ENCODE measurements at places on chromosomes 4 and X.

GRCh38 chr4:88621763-88622327 is 29.6 kb downstream of the HERC3 start:
- DNase-seq, result no peak

GRCh38 chr4:91826186-91826585 is 477.6 kb upstream of the GRID2 start:
- DNase-seq, result no peak

DNA sequence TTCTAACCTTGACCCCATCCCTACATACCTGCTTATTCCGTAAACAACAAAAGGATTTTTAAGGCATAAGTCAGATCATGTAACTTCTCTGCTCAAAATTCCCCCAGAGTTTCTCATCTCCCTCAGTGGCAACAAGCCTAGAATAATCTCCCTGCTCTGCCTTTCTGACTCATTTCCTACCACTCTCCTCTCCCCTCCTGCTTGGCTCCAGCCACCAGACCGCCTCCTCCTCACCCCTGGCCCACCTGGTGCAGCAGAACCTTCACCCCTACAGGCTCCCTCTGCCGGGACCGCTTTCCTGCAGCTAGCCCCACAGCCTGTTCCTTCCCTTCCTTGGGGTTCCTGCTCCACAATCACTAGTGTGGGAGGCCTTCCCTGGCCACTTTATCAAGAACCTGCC is 32.1 kb downstream of the TSPAN5 start:
- DNase-seq, result no peak

- no peak for DNase-seq
These were observed 192.7 kb upstream of the STS start for GRCh38 chrX:6954836-6955235.

DNA sequence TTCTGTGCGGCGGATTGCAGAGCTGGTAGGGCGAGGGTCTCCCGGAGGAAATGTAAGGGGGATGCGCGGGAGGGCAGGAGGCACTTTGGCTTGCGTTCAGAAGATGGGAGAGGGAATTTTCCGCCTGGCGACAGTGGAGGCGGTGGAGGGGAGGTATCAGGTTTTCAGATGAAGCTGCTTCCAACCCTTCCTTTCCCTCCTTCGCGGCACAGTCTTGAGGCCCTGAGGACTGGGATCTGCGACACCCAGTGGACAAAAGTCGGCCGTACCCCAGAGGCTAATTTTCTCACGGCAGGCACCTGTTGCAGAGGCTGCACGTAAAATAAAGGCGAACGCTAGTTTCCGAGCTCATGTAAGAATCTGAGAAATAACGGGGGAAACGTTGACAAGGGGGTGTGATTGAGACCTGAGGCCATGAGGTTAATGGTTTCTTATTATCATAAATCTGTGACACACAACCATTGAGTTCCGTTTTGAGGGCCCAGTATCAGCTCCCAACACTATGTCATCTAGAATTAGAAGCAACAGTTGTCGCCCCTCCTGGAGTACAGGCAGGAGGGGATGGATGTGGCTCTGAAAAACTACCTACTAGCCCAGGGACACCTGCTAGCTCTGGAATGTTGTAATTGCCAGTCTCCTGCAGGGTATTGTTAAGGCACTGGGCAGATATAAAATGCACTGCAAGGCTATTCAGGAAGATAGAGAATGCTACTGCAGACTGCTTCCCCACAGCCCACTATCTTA is 1.1 kb downstream of the ZCCHC18 start:
- peak; percentile 23 for DNase-seq

- DNase-seq, result peak; percentile 19
These were observed 11.3 kb upstream of the ANOS1 start for GRCh38 chrX:8743126-8743732.

Measured in germinal center (tissue), 1 donor.